Right forelimb (tissue), 1 donor: ENCODE measurements at places on chromosomes 11 and 22.

DNA sequence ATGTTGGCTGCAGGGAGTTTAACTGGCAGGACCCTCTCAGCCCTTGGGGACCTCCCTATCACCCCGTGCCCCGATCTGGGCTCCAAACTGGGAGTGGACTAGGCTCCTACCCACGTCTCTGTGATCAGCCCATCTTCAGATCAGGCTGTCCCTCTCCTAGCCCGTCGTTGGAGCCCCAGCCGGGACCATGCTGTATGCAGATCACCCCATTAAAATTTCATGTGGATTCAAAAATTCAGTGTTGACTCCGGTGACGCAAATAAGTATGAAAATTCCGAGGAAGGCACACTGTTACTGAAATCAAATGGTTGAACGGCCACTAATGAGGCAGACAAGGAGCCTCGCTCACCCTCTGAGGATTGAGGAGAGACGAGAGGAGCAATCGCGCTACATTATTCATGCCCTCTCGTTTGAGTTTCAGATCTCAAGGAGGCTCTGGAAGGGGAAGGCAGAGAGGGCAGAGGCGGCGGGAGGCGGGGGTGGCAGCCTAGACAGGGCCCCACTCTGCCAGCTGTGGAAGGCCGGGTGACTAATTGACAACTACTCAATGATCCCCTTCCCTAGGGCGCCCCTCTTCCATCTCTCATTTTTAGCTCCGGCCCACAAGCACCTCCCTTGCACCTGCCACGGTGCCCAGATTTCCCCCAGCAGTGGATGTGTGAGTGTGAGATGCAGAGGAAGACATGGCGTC lies 255.4 kb downstream of the MIAT start:
- DNase-seq, result no peak

DNA sequence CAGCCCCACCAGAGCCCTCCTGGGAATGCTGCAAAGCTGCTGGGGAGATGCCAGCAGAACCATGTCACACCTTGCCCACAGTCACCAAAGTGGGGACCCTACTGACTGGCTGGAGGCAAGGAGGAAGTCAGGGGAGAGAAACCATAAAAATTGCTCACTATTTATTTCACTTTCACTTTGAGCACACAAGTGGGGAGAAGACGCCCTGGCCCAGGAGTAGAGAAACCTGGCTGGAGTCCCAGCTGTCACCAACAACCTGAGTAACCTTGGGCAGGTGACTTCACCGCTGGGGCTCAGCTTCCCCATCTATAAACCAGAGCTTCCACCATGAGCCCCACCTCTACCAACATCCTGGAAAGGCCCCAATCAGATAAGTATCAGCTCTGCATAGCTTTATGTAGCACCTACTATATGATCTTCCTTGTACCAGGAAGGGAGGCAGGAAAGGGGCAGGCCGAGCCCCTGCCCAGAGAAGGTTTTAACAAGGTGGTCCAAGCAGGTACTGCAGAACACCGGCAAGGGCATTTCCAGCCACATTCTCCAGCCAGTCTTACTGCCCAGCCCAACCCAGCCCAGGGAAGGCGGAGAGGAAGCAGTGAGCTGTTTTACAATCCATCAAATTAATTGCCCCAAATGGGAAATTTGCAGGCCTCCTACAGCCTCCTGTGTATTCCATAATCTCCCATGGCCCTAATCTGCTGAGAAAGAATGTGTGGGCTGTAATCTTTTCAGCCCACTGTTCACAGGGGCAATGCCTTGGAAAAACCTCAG lies 27.6 kb downstream of the PLEKHA7 start:
- DNase-seq, result no peak

DNA sequence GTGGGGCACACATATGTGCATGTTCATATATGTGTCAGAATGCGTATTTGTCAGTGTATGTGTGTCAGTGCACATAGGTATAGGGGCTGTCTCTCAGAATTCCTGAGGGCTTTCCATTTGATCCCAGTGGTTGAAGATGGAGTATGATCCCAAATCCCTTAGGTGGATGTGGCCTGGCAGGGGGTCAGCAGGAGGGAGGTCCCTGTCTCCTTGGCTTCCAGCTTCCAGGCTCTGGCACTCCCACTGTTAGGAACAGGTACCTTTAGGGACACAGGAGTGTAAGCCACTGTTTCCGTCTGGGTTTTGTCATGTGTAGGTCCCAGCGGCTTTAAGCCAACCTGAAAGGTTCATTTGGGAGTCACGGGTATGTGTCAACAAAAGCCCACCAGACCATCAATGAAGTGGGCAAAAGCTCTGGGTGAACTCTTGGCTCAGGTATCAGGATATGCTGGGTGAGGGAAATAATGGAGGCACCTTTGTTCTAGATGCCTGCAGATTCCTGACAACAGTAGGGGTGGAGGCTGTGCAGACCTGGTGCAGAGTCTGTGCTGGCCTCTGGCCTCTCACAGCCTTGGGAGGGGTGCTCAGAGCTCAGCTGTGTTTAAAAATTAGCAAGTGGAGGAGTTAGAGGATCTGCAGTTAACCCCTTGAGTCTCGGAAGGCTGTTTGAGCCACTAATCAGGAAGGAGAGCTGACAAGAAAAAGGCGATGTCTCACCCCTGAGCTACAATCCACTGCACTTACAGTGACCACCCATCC lies 9.0 kb downstream of the KCNQ1OT1 start:
- DNase-seq, result peak; percentile 30

- DNase-seq, result peak; percentile 57
These were observed 1.4 kb downstream of the ARHGAP20 start for GRCh38 chr11:110710628-110711381.

- no peak for DNase-seq
These were observed 11.8 kb downstream of the CASP4 start for GRCh38 chr11:104956528-104956927.

- DNase-seq, result peak; percentile 94
These were observed 10.4 kb upstream of the C1QTNF6 start for GRCh38 chr22:37198258-37199102.

- DNase-seq, result no peak
These were observed 3.8 kb downstream of the LMNTD2 start for GRCh38 chr11:556662-557256.

DNA sequence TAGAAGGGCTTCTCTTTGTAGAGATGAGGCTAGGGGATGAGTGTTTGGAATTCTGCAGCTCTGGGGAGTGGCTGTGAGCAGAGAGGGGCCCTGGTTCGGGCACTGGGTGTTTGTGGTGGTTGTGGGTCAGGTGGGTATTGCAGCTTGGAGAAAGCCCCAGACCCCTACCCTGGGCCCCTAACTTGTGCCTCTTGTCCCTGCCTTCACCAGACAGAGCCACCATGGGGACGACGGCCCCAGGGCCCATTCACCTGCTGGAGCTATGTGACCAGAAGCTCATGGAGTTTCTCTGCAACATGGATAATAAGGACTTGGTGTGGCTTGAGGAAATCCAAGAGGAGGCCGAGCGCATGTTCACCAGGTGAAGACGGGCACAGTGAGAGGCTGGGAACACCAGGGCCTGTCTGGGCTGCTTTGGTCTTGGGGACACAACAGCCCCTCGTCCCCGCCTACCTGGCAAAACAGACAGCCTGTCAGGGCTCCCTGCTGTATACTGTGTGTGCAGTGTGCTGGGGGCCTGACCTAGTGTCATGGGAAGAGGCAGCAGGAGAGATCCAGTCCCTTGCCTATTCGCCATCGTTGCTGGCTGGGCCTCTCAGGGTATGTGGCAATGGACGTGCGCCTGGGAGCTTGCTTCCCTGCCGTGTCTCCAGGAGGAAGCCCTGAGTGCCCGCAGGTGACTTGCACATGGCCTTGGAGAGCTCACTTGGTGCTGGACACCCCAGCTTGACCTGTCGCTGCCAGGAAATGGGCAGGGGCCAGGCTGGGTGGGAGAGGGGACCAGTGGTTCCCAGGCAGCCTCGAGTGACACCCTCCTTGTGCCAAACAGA lies 4.3 kb downstream of the INCENP start:
- no peak for DNase-seq

DNA sequence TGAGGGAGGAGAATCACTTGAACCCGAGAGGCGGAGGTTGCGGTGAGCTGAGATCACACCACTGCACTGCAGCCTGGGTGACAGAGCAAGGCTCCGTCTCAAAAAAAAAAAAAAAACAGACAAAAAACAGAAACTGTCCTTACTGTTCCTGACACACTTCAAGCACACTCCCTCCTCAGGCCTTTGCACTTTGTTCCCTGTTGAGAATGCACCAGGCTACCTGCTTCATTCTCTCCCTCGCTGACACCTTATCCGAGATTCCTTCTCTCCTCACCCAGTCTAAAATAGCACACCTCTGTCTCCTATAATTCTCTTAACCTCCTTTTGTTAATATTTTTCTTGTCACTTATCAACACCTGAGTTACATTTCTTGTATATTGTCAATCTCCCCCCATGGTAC lies 32.3 kb upstream of the TECTA start:
- DNase-seq, result no peak

DNA sequence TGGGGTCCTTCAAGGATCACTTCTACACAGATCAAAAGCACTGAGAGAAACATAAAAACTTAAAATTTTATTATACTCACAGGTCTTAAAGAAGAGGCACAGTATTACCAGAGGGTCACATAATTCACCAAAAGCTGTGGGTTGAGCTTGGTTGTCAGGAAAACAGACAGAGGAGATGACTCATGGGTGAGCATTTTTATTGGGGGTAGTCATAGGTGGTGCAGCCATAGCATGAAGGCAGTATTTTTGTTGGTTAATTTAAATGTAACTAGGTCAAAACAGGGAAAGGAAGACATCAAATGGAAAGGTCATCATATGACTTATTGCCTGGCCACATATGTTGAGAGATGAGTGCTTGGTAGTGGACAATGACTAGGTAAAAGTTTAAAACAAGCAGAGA lies 24.2 kb downstream of the OR5B17 start:
- no peak for DNase-seq

GRCh38 chr11:85752890-85753581 lies 57.9 kb downstream of the SYTL2 start:
- DNase-seq, result no peak

- DNase-seq, result no peak
These were observed 39.2 kb upstream of the SLC36A4 start for GRCh38 chr11:93236741-93237675.

DNA sequence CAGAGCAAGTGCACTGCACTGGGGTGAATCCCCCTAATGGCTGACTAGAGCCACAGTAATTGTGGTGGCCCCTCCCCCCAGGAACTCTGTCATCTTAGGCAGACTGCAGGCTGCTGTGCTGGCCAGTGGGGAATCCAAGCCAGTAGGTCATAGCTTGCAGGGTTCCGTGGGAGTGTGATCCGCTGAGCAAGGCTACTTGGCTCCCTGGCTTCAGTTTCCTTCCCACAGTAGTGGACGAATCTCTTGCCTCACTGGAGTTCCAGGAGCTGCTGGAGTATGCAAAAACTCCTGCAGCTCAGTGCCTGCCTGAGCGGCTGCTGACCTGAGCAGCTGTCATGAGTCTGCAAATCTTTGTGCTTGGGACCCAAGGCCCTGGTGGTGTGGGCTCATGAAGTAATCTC lies 13.2 kb downstream of the OOSP3 start:
- no peak for DNase-seq
